CD4-positive, alpha-beta T cell (primary cell): ENCODE measurements at places on chromosomes 2 and 18.

DNA sequence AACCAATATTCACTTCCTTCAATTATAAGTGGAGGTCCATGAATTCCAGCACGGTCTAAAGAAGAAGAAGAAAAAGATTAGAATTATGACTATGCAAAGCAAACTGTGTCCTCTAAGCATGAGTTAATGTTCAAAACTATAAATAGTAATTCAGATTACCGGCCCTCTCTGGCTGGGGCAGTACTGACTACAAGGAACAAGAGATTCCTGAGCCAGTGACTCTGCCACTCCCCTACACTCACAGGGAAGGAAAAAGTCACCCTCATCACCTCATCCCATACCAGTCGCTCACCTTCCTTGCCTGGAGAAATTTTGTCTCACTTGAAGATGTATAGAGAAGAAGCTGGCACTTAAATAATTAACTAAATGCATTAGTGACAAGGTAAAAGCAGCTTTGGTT lies 56.5 kb upstream of the CD302 start:
- no peak for DNase-seq

GRCh38 chr2:144580521-144581161 lies 60.7 kb upstream of the ZEB2 start:
- no peak for DNase-seq

DNA sequence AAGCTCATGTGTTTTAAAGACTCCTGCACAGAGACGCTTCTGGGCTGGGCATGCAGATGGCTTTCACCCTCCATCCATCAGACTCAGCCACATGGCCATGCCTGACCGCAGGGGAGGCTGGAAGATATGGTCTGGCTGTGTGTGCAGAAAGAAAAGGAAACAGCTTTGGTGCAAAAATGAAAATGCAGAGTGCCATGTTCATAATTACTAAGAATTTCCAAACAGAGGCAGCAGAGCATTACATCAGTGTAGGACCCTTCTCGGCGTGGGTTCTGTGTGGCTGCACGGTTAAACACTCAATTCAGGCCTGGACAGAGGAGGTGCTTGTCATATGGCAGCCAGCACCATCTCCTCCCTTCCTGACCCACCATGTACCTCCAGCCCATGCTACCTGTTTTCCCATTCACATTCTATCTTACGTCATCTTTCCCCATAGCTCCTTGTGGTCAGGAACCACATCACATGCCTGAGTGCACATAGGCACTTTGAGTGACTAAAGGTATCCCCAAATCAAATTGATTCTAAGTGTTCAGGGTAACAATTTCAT lies 200.3 kb upstream of the ID2 start:
- no peak for DNase-seq

- no peak for DNase-seq
These were observed 353.6 kb upstream of the MAP2 start for GRCh38 chr2:209070262-209070661.

DNA sequence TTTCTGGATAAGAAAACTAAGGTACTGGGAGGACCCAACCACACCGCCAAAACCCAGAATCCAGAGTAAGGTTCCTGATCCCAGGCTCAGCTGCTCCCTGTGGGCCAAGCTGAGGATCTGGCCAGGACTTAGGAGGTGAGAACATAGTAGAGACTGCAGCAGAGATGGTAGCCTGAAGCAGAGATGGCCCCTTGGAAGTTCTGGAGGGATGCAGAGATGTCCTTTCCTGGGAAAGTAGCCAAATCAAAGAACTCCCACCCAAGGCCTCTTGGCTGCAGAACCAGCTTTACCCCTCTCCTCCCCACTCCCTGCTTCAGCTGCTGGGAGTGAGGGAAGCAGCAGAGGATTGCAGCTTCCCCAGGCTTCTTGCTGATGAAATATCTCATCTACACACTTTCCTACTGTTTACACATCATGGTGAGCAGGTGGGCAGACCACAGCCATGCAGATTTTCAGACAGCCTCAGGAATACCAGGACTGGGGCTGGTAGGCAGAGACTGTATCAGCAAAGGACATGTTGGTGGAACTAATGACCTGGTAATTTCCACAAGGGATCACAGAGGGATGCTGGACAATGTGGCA lies 32.7 kb downstream of the TMEM17 start:
- DNase-seq, result no peak
